ENCODE measurements at places on chromosomes 6 and 20.

GRCh38 chr6:32627831-32628230, 9.4 kb upstream of the HLA-DQA1 start:
- DNase-seq = no peak

GRCh38 chr6:167302796-167303195, 11.7 kb downstream of the UNC93A start:
- no peak for DNase-seq

GRCh38 chr6:111609827-111610526, 4.3 kb upstream of the TRAF3IP2 start:
- DNase-seq = no peak

GRCh38 chr20:16013631-16014030, 559.6 kb downstream of the KIF16B start:
- DNase-seq = no peak

DNA sequence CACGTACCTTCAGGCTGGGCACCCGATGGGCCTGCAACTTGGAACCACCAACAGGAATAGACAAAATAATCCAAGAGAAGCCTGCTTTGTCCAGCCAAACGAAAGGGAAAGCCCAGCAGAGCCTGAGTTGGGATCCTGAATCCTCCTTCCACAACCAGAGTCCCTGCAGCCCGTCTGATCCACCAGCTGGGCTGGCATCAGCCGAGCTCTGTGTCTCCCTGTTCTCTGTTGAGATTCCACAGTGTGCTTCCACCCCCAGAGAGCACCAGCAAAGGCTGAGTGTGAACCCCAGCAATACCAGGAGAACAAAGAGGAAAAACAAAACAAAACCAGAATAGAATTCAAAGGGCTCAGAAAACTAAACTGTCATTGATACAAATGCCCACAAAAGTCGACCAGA, 104.2 kb upstream of the PRND start:
- no peak for DNase-seq

- DNase-seq = peak; percentile 59
Measured at GRCh38 chr20:44069203-44070011, 117.6 kb downstream of the JPH2 start.

DNA sequence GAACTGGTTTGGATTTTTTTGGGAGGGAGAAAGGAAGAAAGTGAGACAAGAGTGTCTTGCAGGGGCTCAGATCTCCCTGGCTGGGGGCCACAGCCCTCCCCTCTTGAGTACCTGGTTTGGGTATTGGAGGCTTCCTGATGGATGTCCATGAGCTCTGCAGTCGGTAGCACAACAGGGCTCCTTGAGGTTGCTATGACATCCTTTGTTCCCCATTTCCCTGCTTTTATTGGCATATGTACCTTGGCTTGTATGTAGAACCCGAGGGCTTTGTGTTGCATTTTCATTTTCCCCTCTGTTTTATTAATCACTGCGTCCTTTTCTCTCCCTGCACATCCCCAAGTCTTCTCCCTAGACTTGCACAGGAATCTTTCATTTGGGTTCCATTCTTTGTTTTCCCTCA, 355.5 kb upstream of the TSHZ2 start:
- DNase-seq = no peak

DNA sequence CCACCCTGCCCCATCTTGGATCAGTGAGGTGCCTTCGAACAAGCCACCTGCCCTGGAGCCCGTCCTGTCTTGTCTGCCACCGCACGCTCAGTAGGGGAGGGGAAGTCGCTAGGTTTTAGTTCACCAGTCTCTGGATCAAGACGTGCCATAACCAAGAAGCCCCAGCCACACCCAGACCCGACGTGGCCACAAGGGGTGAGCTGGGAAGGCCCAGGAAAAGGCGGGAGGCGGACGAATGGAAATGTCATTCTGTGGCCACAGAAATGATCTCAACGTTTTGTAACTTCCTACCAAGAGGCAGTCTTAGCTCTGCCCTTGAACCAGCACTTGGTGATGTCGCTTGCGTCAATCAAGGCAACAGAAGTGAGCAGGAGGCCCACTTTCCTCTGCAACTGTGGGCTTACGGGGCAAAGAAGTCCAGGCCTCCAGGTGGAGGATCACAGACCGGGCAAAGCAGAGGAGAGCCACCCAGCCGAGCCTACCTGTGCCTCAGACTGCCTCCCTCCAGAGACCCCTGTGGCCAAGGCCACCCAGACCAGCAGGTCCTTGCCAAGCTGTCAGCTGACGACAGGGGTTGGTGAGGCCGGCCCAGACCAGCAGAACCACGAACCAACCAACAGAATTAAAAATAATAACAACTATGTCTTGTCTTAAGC, 14.5 kb downstream of the GMEB2 start:
- DNase-seq = no peak

- no peak for DNase-seq
Measured at GRCh38 chr6:89952686-89953085, 58.4 kb downstream of the GJA10 start.

DNA sequence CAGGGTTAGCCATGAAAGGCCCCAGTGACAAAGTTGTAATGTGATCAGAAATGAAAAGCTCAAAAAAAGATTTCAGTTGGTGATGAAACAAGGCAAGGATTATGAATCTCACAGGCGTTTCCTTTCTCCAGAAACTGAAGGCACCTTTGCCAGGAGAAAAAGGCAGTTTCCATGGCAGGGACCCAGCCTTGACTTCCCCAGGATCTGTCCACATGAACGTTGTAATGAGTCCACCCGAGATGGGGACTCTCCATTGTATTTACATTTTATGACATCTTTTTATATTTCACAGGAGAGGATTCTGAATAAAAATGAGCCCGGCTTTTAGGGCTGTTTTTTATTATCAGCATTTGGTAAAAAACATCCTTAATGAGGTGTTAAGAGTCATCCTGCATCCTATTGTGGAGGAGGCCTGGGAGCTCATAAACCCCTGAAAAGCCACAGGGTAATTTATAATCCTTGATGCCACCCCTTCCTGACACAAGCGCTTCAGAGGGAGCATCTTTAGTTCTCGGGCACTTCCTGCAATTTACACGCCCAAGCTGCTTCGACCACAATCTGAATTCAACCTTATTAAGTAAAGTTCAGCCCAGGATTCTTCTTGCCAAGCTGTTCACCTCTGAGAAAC, 74.1 kb upstream of the SALL4 start:
- no peak for DNase-seq

- no peak for DNase-seq
Measured at GRCh38 chr6:113205553-113205952, 651.6 kb upstream of the MARCKS start.

DNA sequence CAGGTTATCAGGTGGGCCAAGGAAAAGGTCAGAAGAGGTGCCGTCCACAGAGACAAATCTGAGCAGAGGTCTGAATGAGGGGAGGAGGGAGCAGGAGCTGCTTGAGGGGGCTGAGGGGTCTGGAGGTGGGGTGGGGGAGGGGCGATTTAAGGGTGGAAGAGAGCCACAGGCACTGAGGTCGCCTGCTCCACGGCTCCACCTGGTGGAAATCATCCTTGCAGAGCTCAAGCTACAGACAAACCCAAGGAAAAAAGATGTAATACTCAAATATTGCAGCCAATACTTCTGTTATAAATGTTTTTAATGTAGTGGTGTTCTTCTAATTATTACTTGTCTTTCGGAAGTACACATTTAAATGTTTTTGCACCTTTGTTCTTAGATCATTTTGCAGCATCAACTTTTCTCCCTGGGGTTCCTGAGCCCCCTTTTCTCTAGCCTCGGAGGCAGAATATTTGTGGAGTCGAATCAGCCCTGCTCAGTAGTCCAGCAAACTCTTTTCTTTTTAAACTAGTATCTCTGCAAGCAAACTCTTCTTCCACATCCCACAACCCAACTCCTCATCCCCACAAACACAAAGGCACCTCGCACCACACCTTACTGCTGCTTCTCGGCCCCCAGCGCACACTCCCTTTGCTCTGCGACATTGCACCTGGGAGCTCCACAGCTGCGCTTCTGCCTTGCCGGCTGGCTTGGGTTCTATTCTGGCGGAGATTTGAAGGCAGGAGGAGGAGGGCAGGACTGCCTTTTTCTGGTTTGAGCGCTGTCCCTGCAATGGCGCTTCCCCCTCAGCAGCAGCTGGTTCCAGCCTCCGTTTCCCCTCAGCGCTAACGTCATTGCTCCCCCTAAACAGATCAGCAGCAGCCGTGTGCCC, 51.0 kb upstream of the TFAP2A start:
- no peak for DNase-seq

DNA sequence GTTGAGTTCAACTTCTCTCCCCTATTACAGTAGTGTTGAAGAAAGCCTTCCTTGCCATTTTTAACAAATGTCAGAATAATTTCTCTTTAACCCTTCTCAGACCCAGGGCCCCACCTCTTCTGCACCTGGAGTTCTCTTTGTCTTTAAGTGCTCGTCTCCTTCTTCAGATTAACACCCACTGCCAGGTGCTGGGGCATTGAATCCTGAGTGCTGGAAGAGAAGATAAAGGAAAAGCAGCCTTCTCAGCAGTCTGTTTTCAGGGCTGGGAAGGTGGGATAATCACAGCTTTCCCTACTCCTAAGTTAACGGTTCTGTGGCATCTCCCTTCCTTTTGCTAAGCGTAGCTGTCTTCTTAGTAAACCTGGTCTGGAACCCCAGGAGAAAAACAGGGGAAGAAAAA, 114.6 kb upstream of the TAB2 start:
- no peak for DNase-seq

DNA sequence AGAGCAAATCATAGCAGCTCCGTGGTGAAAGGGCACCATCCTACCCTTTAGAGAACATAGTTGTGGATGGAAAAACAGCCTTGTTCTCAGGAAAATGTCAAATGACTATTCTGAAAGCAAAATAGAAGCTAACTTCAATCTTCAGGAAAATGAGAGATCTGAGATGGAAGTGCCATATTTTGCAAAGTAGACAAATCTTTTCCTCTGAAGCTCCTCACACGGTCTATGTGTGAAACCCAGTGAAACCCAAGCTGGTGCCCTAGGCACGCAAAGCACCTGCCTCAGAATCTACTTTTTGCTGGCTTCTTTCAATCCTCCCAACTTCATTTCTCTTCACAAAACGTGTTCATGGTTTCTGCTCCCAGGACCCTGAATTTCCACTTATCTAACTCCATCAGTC, 325.2 kb upstream of the CDH4 start:
- DNase-seq = no peak

DNA sequence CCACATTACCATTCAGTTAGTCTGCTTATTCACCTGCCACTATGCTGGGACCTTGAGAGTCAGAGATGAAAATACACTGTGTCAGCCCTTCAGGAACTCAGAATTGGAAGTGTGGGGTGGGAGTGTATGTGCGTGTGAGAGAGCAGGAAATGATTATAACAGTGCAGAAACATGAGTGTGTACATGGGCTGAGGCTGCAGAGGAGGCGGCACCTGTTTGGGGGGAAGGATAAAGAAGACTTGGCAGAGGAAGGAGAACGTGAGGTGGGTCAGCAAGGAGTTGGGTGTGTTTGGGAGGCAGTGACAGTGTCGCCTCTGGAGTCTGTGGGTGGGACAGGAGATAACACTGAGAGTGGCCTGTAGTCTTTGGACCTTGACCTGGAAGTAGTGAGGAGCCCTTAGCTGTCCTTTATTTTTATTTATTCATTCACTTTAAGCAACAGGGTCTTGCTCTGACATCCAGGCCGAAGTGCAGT, 3.1 kb downstream of the CHMP4B start:
- DNase-seq = no peak

DNA sequence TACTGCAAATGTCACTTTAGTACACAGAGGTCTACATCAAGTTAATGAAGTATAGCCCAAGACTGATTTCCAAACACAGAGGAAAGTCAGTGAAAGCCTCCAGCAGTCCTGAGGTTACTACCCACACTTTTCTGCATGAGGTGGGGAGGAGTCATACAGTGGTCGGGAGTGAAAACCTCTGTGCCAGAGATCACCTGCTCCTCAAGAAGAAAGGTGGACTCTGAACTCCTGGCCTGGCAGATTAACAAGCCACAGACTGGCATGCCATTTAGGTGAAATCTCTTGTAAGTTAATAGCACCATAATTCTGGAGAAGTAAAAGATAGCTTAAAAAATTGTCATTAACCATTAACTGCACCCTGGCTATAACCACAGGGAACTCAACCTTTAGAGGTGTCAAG, 125.0 kb upstream of the LAMP5 start:
- no peak for DNase-seq

DNA sequence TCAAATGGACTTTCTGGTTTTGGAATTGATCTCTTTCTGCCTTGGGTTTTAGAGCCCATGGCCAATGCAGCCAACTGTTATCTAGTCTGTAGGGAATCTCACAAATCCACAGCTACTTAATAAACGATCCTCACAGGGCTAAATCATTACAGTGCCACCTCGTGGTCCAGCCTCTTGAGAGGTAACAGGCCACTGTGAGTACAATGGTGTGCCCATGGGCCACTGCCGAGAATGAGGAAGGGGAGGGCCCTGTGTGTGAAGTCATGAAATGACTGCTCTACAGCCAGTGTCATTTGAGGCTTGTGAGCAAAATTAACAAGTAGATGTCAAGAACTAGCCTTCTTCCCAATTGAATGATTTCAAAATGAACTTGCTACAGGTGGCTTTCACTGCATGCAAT, 54.3 kb upstream of the GMPR start:
- peak; percentile 48 for DNase-seq

- no peak for DNase-seq
Measured at GRCh38 chr6:122930252-122931180, 65.5 kb upstream of the CLVS2 start.

- no peak for DNase-seq
Measured at GRCh38 chr6:61675734-61676133, 610.3 kb downstream of the KHDRBS2 start.

- no peak for DNase-seq
Measured at GRCh38 chr20:44019638-44020335, 105.1 kb downstream of the TOX2 start.

DNA sequence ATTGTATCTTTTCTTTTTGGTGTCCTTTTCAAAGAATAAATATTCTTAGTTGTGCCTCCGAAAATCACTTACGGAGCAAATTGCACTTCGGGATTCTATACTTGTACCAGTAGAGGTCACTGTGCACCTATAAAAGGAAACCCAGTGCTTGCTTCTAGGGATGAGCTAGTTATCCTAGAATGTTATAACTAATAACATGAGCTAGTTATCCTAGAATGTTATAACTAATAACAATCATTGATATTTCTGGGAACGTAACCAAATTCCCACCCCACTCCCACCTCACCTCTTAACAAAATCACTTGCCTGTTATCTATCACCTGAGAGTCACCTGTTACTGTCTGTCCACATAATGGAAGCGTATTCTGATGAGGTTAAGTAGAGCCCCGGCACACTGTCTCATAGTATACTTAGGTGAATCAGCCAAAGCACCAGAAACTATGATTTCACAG, 126.9 kb upstream of the TIAM2 start:
- DNase-seq = no peak

DNA sequence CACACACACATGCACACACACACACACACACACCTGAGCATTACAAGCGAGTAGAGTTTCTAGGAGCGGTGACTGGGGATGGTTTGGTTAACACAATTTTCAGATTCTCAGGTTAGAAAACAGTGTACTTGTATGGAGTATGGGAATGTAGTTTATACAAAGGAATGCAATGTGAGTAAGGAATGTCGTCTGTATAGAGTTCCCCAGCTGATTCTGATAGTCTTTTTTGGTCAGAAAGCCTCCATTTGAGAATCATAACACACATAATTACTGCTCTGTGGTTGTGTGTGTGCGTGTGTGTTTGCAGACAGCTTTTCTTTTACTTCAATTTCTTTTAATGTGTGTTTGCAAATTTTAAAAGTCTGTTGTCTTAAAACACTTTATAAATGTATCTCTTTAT, 93.2 kb downstream of the MYO6 start:
- no peak for DNase-seq

Data from GM12864 (cell line).